ENCODE measurements at places on chromosomes 1 and 21.
A peak's percentile ranks its signal among the peaks of the same experiment; 100 is the strongest.

- DNase-seq, result peak; percentile 40
Measured at GRCh38 chr1:26785611-26786436, 1.9 kb upstream of the PIGV start.

GRCh38 chr1:185696422-185697150 is 37.6 kb upstream of the HMCN1 start:
- no peak for DNase-seq

DNA sequence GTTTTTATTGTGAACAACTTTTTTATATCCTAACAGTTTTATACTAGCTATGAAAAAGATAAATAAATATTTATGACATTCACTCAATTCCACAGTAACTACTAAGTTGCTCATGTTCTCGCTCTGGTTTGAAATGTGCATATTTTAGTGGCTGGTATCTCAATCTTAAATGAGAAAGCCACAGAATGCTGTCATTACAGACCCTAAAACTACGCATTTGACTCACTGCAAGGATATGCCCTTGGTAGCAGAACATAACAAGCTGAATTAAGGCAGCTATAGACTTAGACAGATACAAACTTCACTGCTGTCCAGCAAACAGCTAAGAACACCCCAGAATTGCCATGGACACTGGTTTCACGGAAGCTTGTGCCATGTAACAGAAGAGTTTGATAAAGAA is 19.0 kb downstream of the DAB1 start:
- DNase-seq, result no peak

- DNase-seq, result peak; percentile 71
Measured at GRCh38 chr1:182614796-182615454, 10.7 kb upstream of the RGS16 start.

DNA sequence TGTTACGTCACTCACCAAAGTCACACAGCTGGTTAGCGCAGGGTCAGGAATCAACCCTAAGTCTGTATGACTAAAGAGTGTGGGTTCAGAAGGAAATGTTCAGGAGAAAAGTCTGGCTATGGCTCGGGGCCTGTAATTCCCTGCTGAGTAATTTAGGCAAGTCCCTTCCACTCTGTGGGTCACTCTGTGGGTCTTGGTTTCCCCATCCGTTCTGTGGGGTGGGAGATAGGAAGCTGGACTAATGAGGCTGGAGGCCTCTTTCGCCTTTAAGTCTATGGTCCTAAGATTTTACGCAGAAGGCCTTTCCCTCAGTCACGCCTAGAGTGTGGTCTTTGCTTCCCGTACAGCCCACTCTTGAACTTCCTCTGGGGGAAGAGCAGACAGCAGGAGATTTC is 14.3 kb upstream of the MED18 start:
- DNase-seq, result no peak

- DNase-seq, result no peak
Measured at GRCh38 chr1:10881046-10881445, 84.6 kb upstream of the CASZ1 start.

- DNase-seq, result no peak
Measured at GRCh38 chr1:154318386-154318785, 2.5 kb upstream of the AQP10 start.

GRCh38 chr1:207815913-207816291 is 64.0 kb downstream of the CD46 start:
- no peak for DNase-seq

Measured in immature natural killer cell (primary cell).